ENCODE measurements at places on chromosomes 4 and X.

DNA sequence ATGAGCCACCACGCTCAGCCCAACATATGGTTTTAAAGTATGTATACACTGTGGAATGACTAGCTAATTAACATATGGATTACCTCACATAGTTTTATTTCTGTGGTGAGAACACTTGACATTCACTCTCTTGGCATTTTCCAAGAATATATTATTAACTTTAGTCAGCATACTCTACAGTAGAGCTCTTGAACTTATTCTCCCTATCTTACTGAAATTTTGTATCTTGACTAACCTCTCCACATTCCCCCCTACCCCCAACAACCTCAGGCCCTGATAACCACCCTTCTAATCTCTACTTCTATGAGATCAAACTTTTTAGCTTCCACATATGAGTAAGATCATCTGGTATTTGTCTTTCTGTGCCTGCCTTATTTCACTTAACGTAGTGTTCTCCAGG, 38.6 kb upstream of the AGA start:
- peak; percentile 95 for DNase-seq

DNA sequence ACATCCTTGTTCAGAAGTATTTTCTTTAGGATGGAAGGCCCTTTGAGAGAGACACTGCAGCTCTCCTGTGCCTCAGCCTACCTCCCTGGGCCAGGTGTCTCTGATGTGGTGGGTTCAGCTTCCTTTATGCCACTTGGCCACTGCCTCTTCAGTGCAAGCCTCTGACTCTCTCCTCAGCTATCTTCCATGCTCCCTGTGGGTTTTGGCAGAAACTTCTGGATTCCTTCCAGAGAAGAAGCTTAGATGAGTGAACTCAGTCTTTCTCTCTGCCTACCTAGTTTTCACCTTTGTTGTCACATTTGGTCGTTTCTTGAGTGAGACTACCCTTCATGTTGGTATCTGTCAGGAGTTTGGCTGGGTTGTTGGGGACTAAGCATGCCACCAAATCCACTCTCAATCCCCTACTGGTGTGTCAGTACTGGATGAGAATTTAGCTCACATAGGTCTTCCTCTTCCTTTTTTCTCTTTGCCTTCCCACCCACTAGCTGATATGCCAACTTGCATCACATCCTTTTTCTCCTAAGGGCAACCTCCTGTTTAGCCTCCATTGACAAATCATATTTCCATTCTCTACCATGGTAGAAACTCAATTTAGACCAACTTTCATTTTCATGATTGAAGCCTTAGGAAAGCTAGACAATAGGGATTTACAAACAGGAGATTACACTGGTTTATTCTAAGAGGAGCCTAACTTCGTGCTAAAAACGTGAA, 32.0 kb downstream of the IL15 start:
- DNase-seq, result peak; percentile 50

GRCh38 chr4:95068818-95069478, 311.2 kb downstream of the BMPR1B start:
- DNase-seq, result no peak

GRCh38 chr4:130028552-130028951, 932.6 kb downstream of the C4orf33 start:
- DNase-seq, result no peak

GRCh38 chrX:2962381-2962780, 33.2 kb upstream of the ARSD start:
- no peak for DNase-seq

GRCh38 chr4:94757192-94758140, at the start of gene BMPR1B:
Gene BMPR1B (plus strand): TSS chr4:94757955. CDS start chr4:95104425, 346,470 bp downstream.
- peak; percentile 71 for DNase-seq

- DNase-seq, result no peak
Observed at GRCh38 chr4:176451443-176451842, 131.7 kb downstream of the SPCS3 start.

DNA sequence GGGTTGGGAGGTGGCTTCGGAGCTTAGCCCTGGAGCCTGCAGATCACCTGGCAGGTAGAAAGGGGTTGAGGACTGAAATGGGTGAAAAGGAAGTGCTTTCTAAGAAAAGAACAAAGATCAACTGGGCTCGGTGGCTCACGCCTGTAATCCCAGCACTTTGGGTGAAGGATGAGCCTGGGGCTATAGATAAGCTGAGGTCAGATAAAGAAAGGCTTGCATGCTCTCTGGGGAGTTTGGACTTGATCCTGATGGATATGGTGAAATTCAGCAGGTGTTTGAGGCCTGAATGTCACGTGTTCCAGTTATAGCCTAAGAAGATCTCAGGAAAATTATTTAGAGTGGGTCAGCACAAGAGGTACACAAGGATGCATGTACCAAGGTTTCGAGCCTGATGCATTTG, 40.8 kb downstream of the SLC34A2 start:
- DNase-seq, result no peak

GRCh38 chr4:6693231-6694176, at the start of gene S100P:
Gene S100P (plus strand): TSS chr4:6693878. CDS start chr4:6693933, 55 bp downstream.
- no peak for DNase-seq

- DNase-seq, result no peak
Observed at GRCh38 chrX:38718311-38718710, 82.9 kb upstream of the MID1IP1 start.

DNA sequence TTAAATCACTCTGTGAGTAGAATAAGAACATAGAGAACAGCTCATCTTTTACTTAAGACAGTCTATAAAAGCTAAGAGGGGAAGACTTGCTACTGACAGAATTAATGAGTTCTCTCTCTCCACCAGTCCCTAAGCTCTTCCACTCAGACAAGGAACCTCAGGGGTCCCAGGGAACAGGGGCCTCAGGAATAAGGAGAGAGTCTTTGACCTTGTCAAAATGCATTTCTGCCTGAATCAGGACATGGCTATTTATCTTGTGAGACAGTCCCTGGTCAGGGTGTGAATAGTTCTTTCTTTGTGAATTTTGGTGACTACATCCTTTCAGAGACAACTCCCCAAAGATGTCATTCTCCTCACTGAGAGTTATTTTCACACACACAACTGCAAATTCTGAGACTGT, 218.7 kb upstream of the HS3ST1 start:
- DNase-seq, result no peak

DNA sequence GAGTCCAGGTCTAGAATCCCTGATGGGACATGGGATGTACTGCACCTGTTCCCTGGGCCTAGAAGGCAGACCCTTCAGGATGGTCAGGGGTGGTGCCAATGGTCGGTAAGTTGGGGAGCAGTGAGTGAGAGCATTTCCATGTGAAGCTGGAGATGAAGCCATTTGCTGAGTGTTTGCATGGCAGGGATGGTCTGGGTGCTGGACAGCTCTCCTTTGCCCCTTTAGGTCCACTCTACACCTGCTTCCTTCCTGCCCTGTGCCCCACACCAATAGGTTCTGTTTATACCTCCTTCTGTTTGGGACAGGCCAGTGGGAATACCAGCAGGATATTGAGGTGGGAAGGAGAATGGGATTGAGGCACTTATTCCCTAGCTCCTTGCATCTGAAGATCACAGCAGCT, 181.3 kb downstream of the STK32B start:
- no peak for DNase-seq

Data from fibroblast of lung (primary cell).